ENCODE measurements at places on chromosomes 7 and 10.

- no peak for DNase-seq
Observed at GRCh38 chr7:155178096-155178495, 108.0 kb downstream of the HTR5A start.

DNA sequence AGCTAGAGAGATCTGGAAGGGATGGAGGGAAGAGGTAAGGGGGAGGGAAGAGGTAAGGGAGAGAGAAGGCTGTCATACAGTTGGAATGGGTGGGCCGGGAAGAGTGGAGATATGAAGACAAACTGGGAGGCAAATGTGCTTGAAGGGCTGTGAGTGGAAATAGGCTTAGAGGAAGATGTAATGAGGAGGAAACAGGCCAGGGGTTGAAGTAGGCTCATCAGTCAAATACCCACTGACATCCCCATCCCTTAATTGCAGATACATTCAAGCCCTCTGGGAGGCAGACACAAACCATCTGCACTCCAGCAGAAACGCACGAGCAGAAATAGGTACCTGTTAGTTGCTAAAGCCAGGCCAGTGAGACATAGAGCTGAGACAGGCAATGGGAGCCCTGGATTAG lies 2.1 kb downstream of the SYNPO2L start:
- no peak for DNase-seq

DNA sequence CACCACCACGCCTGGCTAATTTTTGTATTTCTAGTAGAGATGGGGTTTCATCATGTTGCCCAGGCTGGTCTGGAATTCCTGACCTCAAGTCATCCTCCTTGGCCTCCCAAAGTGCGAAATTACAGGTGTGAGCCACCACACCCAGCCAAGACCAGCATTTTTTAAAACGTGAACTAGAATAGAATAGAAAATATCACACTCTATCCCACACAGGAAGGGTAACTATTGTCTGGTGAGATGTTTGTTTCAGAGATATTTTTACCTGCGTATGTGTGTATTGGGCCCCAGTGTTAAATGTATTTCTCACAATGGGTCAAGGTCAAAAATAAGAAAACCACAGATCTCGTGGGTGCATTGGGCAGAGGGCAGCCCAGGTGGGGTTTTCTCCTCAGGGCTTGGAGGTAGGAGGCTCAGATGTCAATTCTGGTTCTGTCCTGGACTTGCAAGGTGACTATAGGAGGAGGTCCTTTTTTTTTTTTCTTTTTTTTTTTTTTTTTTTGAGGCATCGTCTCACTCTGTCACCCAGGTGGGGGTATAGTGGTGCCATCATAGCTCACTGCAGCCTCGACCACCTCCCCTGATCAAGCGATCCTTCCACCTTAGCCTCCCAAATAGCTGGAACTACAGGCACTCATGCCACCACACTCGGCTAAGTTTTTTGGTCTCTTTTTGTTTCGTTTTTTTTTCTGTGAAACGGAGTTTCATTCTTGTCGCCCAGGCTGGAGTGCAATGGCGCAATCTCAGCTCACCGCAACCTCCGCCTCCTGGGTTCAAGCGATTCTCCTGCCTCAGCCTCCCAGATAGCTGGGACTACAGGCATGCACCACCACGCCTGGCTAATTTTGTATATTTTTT lies 19.0 kb downstream of the SH2B2 start:
- DNase-seq = no peak

DNA sequence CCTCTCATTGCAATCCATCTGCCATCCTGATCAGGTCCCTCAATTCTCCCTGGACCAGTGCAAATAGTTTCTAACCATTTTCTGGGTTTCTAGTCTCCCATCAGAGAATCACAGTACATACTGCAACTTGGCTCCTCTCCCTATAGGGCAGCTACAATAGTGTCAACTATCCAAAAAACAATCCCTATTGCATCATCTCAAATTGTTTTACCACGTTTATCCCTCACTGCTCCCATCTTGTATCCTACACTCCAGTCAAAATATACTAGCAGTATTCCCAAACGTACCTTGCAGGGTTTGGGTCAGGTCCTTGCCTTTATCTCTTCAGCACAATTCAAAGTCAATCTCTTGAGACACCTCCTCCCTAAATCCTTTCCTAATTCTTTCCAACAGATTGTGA lies 23.6 kb downstream of the ASB15 start:
- DNase-seq = no peak

DNA sequence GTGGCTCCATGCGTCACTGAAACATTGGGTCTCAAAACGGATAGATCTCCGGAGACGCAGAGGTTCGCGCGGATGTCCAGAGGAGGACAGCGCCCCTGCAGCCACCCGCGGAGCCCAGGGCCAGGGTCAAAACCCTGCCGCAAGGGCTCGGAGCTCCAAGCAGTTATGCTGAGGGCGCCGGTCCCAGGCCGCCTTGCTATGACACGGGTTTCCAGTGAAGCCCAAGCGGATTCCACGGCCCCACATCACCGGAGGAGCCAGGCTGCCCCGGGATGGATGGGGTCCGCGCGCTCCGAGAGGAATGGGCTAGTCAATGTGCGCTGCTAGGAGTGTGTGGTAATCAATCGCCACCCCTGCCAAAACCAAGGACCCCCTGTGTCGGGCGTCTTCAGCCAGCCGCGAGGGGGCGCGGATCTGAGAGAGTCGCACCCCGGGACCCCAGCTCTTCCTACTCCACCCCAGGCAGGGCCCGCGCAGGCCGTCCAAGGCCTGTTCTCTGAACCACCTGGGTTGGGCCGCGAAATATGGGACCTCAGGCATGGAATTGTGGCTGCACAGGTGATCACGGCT lies 5.6 kb upstream of the EMX2 start:
- DNase-seq = no peak

GRCh38 chr10:87092376-87092860 lies 2.2 kb downstream of the GLUD1 start:
- DNase-seq = no peak

DNA sequence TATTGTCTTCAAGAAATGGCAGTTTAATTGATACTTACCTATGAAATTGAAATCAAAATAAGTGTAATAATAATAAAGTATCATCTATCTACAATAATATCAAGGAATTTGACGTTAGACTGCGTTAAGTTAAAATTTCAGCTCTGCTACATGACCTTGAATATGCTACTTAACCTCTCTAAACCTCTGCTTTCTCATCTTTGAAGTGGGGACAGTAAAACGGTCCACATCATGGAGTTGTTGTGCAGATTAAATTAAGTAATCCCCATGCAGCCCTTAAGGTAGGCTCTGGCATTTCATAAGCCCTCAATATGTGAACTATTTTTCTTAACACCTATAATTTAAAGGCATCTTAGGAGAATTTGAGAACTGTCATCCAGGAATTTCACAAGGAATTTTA lies 252.4 kb upstream of the PHF14 start:
- DNase-seq = no peak

DNA sequence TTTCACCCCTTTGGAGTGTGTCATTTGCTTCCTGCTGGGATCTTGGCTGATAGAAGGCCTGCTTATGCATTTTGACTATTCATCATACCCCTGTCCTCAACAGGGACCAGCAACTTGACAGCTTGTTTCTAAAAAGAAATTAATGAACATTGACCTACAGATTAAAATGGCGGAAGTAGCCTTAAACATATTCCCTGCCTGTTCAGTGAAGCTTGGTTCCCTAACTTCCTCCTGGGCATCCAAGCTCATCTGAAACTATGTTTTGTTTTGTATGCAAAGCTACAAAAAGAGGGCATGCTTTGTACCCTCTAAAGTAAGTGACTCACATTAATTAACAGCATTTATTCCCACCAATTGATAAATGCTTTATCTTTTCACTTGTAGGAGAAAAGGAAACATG lies 26.8 kb upstream of the CDK14 start:
- no peak for DNase-seq

GRCh38 chr7:157923903-157924630 lies 587.3 kb downstream of the DNAJB6 start:
- no peak for DNase-seq

DNA sequence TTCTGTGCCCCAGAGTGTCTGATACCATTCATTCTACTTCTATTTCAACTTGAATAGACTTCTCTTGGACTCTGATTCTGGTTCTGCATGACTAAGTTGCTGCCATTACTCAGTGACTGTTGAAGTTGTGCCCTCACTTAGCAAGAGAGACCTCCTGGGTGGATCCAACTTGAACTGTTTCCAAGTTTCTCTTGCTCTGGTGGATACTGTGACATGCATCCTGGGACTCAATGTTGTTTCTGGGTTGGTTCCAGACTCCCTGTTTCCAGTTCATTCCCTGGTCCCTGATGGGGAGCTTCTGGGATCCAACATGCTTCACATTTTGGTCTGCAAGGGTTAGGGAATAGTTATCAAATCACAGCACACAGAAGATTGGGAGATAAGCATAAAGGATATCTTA lies 26.2 kb upstream of the PRPF18 start:
- peak; percentile 98 for DNase-seq

- DNase-seq = no peak
Observed at GRCh38 chr7:143499743-143500348, 22.2 kb downstream of the TAS2R41 start.

DNA sequence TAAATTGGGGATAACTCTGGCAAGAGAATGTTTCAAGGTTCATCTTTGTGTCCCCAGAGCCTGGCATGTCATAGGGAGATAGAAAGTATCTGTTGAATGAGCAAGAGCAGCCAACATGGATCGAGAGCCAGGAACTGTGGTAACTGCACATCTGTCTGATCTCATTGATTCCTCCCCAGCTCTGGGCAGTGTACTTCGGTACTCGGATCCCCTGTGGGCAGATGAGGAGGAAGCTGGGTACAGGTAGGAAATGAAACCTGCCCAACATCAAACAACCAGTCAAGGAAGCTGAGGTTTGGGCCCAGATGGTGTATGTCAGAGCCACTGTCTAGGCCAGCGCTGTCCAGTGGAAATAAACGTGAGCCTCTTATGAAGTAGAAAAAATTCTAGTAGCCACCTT lies 76.4 kb downstream of the GRK5 start:
- DNase-seq = no peak

- no peak for DNase-seq
Observed at GRCh38 chr10:49298983-49299815, at the start of gene C10orf71. TSS of gene C10orf71 (plus strand) at chr10:49299170. CDS start at chr10:49322546, 23,376 bp downstream.

DNA sequence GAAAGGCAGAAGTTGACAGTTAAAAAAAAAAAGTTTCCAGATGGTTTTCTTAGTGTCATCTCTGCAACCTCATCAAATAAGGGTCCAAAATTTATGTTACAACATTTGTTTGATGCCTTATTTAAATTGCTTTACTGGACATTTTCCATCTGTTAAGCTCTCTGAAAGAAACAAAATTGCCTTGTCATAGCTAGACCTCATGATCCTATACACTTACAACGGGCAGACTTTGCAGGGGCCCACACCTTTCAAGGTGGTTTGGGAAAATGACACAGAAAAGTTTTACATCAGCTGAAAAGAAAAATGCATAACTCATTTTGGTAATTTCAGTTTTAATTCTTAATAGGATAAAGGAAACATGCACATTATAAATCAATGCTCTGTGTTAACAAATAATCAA lies 1.4 kb upstream of the TES start:
- DNase-seq = no peak

DNA sequence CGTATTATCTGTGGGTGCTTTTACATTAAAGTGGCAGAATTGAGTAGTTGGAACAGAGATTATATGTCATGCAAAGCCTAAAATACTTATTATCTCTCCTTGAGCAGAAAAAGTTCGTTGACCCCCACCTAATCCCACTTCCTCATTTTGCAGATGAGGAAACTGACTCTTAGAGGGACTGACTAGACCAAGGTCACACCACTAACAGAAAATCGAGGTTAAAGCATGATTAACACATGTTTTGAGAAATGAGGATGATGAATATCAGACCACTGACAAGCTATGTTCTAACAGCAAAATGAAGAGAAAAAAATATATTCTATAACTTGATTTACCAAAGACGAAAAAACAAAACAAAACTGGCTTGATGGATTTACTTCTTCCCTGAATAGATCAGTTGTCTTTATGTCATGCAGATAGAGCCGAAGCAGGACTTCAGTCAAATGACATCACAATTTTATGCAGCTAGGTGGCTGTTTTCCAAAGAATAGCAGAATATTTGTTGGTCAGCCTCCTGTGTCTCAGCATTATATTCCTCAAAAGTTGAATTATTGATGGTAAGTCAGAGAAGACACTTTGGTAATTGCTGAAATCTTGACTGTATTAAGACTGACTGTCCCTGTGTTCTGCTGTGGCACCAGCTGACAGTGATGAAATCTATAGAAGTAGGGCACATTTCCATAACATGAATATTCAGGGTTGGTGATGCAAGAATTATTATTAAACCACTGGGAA lies 24.2 kb upstream of the SMIM30 start:
- no peak for DNase-seq

- DNase-seq = peak; percentile 10
Observed at GRCh38 chr10:43362191-43362839, 9.1 kb upstream of the FXYD4 start.

- no peak for DNase-seq
Observed at GRCh38 chr7:24356718-24357386, 72.9 kb downstream of the NPY start.

GRCh38 chr10:89563861-89564478 lies 28.6 kb upstream of the SLC16A12 start:
- DNase-seq = peak; percentile 63
